Activated CD4-positive, alpha-beta T cell treated with anti-CD3 and anti-CD28 coated beads for 4 hours (primary cell): ENCODE measurements at places on chromosomes 2 and 18.

DNA sequence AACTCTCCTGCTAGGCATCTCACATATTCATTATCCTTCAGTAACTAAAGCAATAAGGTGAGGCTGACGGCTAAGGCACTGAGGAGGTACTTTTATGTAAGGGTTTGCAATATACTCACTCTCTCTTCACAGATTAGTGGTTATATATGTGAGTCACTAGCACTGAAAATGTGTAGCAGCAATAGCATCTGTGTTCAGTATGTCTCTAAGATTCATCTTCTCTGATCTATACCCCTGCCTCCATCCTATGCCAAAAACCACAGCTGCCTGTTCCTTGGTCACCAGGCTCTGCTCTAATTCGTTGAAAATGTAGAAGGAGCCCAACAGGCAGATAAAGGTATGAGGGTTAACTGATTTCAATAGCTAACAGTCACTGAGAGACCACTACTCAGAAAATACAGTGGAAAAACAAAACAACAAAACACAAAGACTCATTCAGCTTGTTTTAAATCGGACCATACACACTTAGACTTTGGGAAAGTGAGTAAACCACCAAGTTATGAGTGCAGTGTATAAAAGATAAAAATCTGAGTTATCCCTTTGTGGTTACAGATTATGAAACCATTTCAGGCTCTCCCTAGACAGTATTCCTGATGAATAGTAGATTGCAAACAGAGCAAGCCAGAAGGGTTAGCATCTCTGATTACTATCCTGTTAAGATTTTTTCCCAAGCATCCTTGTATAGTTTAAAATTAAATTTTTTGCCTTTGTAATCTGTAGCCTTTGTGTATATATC lies 75.3 kb upstream of the CYP26B1 start:
- DNase-seq, result no peak

GRCh38 chr18:54390838-54391237 lies 33.1 kb downstream of the C18orf54 start:
- no peak for DNase-seq

- no peak for DNase-seq
These were observed 139.4 kb downstream of the CYRIA start for GRCh38 chr2:16526193-16526592.

DNA sequence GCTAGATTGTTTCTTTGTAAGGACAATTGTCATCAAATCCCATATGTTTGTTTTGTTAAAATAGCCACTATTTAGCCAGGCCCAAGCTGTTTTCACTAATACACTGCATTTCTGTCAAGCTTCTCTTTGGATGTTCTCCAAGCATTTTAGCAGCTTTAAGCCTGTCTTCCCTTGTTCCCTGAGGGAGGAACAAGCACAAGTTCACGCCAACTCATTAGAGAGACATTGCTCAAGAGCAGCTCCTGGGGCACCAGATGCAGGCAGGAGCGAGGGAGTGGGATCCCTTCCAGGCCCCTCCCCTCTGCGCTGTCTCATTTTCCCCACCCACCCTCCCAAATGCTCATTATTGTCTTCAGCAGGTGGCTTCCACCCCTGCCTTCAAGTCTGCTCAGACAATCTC lies 32.6 kb upstream of the PPP3R1 start:
- DNase-seq, result no peak

DNA sequence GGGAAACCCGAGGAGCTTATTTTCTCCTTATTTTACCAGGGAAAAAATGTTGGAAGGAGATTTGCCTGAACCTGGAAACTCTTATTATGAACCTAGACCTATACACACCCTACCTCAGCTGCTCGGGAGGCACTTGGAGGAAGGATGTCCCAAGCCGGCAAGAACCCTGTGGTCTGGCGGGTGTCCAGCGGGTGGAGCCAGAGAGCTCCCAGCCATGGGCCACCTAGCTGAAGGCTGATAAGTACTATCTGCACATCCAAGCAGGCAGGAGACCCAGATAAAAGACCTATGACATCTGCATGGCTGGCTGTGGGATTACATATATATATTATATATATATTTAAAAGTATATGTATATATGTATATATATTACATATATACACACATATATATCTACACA lies 1.1 kb upstream of the SLC14A1 start:
- DNase-seq, result peak; percentile 52

DNA sequence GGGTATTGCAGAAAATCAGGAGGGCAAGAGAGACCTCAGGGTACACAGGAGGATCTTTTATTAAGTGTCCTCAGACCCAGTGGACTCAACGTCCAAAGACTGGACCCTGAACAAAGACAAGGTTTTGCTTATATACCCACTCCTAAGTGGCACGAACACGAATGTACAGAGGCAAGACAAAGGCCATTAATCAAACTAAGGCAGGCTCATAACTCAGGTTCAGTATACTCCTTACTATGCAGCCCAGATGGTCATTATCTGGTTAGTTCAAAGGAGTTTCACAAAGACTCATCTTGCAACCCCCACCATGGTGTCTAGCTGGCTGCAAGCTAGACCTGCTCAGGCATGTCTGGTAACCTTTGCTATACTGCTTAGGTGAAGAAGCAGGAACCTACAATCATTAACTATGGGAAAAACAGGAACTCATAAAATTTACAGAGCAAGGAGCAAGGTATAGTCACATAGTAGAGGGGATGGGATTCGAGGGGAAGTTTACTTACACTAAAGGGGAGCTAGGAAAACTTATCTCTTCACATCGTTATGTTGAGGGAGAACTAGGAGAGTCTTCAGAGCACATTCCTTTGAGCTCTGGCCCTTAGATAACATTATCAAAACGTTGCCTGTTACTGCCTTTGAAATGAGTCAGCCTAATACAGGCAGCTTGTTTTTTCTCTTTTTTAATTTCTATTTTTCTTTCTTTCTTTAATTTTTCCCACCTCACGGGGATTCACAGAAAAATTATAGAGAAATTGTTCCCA lies 33.9 kb downstream of the SLC4A3 start:
- DNase-seq, result no peak

- DNase-seq, result no peak
These were observed 30.1 kb downstream of the INO80C start for GRCh38 chr18:35467624-35468016.

DNA sequence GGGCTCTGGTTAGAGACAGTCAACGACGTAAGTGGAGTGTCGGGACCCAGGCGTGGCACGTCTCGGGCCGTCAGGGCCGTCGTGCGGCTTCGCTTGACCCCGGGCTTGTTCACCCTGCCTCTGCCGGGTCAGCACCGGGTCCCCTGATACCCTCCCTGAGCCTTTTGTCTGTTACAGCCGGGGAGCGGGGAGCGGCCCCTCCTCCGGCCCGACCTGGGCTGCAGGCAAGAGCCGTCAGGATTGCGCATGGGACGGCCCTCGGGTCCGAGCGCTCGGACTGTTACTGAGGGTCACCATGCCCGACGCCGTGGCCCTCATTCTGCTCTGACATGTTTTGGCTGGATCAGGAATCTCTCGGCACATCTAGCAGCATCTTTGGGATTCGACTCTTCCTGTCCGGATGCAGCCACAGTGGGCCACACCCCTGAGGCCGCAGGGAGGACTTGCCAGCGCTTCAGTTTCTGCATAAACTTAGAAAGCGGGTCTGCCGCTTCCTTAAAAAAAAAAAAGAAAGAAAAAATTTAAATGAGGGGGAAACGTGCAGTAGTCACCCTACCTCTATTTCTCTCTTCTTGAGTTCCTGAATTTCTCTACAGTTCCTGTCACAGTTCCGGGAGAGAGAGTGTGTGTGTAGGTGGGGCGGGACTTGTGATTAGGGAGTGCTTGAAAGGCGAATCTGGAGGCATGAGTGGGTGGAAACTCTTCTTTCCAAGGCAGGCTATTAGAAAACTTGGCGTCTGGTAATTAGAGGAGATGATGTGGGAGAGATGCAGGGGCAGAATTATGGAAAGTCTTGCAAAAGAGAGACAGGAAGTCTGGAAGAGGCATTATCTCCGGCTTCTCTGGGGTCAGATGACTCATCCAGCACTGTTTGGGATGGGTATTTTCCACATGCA lies 909 bp downstream of the TMEM87B start:
- DNase-seq, result peak; percentile 22

GRCh38 chr18:64401268-64402060 lies 252.6 kb upstream of the LINC00305 start:
- no peak for DNase-seq

DNA sequence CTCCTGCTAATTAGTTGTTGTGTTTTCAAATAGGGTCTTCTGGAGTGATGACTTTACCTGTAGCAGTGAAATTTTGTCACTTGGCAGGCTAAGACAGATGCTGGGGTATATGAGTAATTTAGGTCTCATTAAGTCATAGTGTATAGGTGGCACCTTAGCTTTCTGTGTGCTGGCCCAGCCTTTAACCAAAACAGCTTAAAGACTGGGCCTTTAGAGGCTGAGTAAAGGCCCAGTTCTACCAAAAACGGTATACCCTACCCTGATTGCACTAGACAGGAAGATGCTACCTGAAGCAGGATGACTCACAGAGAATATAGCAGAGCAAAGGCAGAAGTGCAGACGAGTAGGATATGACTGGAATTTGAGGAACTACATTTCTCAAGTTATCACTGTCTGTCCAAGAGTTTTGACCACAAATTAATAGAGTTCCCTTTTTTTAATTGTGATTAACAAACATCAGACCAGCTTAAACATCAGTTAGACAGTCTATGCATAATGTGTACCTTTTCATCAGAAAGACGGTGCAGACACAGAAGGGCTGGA lies 337.9 kb upstream of the SALL3 start:
- DNase-seq, result no peak

GRCh38 chr18:46343931-46344372 lies 239.8 kb downstream of the HAUS1 start:
- DNase-seq, result peak; percentile 35
